ENCODE measurements at places on chromosomes 4 and X. TPM values are rescaled to one million over a fixed set of nuclear protein-coding genes. Genes with fewer than 3 reads are reported as not detected.

The MAGEB10 gene
- not detected for total RNA-seq

The UGT8 gene
- 7.7 TPM for total RNA-seq

The TSR2 gene
- total RNA-seq = 7.6 TPM

The MCF2 gene
- 7.7 TPM for total RNA-seq

The HDX gene
- 7.4 TPM for total RNA-seq

Data from melanocyte of skin (primary cell).